ENCODE measurements at places on chromosomes 11 and 22. TPM values are rescaled to one million over a fixed set of nuclear protein-coding genes. Genes with fewer than 3 reads are reported as not detected.
A peak's percentile ranks its signal among the peaks of the same experiment; 100 is the strongest.

GRCh38 chr11:38788561-38788960 lies 2190.5 kb upstream of the RAG2 start:
- peak; percentile 1 for DNase-seq

DNA sequence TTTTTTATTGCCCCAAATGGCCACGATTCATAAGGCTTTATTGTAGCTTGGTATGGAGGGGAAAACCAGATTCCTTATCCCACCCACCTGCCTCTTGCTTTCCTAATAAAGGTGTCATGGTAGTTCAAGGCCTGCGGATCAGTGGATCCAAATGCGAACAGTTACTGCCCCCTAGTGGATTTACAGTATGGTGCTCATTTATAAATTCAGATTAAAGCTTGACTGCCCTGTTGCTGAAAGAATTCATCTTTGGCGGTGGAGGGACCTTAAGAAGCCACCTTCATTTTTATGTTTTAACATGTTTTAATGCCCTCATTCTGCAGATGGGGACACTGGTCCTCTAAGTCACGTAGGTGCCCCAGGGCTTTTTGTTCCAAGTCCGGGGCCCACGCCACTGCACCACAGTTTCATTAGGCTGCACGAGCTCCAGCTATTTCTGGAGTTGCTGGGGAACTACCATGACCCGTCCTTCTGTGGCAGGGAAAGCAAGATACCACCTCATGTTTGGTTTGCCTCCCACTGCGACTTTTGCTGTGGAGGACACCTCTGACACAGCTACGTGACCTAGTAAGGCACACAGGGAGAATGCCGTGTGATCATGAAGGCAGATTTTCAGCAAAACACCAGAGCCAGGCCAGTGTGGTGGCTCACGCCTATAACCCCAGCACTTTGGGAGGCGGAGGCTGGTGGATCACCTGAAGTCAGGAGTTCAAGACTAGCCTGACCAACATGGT lies 15.6 kb upstream of the INCENP start:
- DNase-seq = peak; percentile 87

MAP6 gene
- 3.4 TPM for total RNA-seq

- no peak for DNase-seq
These were observed 148.7 kb upstream of the TIMP3 start for GRCh38 chr22:32652645-32653270.

GRCh38 chr11:131810541-131810940 lies 440.1 kb downstream of the NTM start:
- peak; percentile 14 for DNase-seq

GRCh38 chr11:74319139-74319816 lies 7.8 kb upstream of the P4HA3 start:
- DNase-seq = peak; percentile 93

THY1 gene
- total RNA-seq = 164 TPM

- peak; percentile 68 for DNase-seq
These were observed 13.9 kb downstream of the OTUB1 start for GRCh38 chr11:64000026-64000739.

COMMD9 gene
- total RNA-seq = 39.9 TPM

DNA sequence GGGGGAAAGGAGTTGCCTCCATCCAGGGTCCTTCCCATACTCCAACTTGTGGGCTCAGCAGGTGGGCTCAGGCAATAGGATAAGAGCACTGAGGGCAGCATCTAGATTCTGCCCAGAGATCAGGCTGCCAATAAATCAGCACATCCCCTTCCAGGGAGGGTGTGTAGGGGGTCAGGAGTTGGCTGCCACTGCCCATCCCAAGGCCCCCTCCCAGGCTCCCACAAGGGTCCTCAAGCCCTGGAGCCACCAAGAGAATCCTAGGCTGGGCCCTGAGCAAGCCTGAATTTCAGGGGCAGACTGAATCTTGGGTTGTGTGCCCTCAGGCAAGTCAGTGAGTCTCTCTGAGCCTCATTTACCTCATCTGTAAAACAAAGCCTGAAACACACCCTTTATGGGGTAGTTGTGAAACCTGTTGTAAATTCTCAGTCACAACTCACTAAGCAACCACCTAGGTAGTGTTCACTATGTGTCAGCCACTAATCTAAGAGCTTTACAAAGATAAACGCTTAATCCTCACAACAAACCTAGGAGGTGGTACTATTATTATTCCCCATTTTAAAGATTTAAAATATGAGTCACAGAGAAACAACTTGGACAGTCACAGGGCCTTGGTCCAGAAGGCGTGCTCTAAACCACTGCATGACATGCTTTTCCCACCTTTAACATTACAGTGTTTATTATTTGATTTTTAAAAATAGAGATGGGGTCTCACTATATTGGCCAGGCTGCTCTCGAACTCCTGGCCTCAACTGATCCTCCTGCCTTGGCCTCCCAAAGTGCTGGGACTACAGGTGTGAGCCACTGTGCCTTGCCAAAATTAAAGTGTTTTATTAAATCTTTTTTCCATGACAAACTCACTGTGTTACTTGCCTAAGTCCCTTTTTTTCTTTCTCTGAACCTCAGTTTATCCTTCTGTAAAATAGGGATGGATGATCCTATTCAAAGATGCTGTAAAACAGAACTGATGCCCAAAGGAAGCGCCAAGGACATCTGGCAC lies 36.2 kb downstream of the LMO1 start:
- no peak for DNase-seq

APOBEC3B gene
- total RNA-seq = 0.90 TPM

APOL4 gene
- 2.0 TPM for total RNA-seq

GRCh38 chr22:49042066-49042465 lies 785.6 kb downstream of the BRD1 start:
- DNase-seq = no peak
